ENCODE measurements at places on chromosomes 12 and 14. TPM values are rescaled to one million over a fixed set of nuclear protein-coding genes. Genes with fewer than 3 reads are reported as not detected.

Gene SERPINA4
- 1.4 TPM for total RNA-seq

Gene KCNH3
- total RNA-seq = 0.72 TPM

DNA sequence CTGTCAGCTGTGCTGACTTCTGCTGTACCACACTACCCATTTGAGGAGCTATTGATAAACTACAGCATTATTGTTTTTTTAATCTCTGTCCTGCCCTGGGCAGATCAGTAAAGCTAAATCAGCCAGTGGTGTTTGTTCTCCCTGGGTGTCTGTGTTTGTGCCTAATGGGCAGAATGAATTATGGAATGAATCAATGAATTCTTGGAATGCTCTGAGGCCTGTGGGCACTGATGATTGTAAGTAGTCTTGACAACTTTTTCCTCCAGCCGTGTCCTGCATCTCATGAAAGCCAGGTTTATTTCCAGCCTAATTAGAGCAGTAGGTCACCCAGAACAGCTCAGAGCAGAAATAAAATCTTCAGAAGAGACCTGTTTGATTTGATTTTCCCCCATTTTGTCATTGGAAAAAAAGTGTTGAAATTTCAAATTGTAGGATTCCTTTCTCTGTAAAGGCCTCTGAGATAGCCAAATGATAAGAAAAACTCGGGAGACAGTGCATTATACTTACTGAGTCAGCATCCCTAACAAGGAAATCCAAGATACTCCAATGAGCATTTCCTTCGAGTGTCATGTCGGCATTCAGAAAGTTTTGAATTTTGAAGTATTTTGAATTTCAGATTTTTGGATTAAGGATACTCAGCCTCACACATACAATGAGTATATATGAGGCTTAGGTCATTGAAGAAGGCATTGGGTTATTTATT is 19.4 kb upstream of the EVL start:
- no peak for DNase-seq

DNA sequence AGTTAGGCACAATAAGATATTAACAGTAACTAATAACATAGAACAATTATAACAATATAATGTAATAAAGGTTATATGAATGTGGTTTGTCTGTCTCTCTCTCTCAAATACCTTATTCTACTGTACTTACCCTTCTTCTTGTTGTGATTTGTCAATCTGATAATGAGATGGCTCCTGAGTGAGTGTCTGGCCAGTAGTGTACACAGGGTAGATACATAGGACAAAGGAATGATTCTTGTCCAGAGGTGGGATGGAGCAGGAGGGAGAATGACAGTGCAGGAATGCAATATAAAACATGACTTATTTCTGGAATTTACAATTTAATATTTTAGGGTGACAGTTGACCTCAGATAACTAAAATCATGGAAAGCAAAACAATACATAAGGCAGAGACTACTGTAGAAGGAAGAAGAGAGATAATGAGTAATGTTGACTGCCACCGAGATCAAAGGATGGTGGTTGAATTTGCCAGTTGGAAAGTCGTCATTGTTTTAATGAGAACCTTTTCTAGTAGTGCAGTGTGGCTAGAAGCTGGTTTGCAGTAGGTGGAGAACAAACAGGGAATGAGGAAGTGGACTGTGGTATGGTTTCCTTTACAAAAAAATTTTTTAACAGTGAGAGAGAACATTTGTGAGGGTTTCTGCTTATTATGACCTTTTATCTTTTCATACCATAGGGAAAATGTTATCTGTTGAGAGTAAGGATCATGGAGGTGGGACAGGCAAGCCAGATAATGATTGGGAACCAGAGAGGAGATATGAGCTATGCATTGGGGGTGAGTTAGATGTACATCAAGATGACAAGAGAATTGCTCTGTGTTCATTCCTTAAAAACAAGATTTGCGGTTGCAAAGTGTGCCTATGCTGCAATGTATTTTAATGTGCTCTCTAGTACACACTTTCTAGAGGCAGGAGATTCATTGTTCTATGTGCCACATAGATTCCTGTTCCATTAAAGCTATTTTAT is 458.3 kb downstream of the BTG1 start:
- no peak for DNase-seq

DNA sequence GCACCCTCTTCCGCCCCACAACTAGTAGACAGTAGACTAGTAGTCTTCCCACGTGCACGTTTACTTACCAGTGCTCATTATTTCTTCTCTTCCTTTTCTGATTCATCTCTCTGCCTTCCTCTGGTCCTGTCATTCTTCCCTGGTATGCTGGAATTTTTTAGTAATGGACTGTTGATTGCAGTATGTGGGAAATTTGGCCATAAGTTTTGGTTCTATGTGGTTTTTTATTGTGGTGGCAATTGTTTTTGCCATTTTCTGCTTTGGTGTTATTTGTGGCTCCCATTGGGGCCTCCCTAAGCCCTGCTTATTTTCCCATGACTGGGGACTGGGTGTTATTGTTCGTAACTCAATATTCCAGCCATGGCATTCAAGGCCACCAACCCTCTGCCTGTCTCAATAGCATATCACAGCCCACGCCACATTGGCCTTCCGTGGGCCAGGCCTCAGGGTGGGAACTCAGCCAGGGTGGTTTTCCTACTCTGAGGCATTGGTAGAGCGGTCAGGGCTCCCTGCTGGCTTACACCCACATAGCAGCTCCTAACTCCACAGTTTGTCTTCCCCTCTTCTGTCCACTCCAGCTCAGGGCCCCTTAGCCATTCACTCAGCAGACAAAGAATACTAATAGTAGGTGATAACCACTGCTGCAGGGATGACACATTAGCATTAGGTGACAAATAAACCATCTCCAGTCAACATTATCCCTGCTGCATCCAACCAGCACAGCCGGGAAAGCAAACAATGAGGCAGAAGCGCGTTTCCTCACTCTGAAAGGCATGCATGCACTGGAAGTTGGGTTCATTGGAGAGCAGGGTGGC is 321.5 kb downstream of the CACNA1C start:
- DNase-seq = no peak

DNA sequence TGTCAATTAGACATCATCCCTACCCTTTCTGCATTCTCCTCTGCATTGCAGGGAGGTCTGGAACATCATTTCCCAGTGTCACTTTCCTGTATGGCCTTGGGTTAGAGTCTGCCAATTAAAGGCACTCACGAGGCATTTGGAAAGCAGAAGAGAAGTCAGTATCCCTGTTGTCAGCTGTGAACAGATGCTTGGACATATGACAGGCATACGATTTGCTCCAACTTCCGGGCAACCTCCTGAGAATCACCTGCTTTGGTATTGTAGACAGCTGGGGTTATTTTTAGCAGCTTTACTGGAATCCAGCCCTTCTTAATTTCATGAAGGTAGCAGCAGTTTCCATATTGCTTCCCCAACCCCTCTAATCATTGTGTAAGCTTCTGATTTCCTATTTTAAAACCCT is 88.7 kb upstream of the DHRS4 start:
- DNase-seq = no peak

GRCh38 chr12:3313066-3313465 is 177.9 kb upstream of the PRMT8 start:
- no peak for DNase-seq

DNA sequence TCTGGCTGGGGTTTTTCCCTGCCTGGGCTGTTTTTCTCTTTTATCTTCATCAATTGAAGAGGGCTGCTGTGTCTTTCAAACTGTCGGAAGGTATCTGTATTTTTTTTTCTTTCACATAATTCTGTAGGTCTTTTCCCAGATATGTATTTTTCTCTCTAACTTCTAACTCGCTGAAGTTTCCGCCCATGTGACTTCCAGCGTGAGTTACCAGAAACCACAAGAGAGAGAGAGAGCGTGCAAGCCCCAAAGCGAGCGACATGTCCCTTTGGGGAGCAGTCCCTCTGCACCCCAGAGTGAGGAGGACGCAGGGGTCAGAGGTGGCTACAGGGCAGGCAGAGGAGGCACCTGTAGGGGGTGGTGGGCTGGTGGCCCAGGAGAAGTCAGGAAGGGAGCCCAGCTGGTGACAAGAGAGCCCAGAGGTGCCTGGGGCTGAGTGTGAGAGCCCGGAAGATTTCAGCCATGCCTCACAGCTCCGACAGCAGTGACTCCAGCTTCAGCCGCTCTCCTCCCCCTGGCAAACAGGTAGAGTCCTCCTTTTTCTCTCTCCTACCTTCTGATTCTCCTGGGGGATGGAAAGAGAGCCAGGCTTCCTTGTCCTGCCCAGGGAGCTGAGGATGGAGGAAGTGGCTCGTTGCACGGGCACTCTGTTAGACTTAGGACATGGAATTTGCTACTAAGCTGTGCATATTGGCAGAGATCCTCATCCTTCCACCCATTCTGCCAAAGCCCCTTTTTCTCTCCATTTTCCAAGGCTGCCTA is at the start of gene BATF:
Gene BATF, plus strand, starts transcription at position 246 of the 759 bp plus-strand sequence. Its CDS starts 214 bp downstream, at position 460.
- no peak for DNase-seq

- DNase-seq = no peak
These were observed 16.2 kb downstream of the PLEKHD1 start for GRCh38 chr14:69500736-69501135.

DNA sequence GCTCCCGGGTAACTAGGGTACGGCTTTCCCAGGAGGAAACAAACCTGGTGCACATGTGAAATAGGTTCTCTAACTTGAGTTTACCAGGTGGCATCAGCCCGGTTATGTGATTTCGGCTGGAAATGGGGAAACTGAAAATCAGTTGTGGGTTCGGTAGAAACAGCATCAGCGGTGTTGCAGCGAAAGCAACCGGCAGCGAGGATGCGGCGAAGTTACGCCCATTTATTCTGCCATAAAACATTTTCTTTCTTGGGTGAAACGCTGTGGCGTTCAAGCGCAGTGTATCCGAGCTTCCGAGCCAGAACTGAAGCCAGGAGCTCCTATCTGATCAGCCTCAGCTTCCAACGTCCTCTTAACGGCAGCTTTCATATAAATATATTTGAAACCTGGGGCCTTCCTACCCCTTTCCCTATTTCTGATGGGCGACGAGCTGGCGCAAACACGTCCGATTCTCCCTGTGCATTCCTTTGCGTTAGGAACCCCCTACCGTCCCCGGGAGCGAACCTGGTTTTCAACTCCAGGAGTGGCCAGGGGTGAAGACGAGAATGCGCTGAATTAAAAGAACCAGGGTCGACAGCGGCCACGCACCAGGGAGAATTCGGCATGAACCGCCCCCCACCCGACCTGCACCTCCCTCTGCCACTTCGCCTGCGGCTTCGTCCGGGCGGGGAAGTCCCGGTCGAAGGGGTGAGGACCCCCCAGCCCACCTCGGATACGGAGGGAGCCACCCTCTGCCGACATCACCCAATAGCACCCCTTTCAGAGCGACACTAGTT is 1.6 kb downstream of the DPF3 start:
- DNase-seq = no peak

- no peak for DNase-seq
These were observed 1223.2 kb upstream of the TMEM132C start for GRCh38 chr12:127043731-127044130.

DNA sequence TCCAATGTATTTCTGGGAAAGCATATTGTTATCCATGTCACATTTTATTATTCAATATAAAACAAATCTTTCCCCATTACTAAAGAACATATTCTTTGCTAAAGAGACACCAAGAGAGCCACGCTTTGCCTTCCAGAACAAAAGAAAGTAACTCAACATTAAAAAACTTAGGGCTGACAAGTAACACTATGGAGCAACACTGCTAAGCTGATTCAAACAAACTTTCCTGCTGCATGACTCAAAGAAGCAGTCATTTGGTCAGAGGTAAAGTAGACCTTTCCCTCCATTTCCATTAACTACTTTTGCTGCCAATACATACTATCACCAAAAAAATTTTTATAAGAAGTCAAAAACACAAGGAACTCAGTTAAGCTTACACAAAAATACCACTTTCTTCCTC is 83.0 kb downstream of the DENND5B start:
- DNase-seq = no peak

DNA sequence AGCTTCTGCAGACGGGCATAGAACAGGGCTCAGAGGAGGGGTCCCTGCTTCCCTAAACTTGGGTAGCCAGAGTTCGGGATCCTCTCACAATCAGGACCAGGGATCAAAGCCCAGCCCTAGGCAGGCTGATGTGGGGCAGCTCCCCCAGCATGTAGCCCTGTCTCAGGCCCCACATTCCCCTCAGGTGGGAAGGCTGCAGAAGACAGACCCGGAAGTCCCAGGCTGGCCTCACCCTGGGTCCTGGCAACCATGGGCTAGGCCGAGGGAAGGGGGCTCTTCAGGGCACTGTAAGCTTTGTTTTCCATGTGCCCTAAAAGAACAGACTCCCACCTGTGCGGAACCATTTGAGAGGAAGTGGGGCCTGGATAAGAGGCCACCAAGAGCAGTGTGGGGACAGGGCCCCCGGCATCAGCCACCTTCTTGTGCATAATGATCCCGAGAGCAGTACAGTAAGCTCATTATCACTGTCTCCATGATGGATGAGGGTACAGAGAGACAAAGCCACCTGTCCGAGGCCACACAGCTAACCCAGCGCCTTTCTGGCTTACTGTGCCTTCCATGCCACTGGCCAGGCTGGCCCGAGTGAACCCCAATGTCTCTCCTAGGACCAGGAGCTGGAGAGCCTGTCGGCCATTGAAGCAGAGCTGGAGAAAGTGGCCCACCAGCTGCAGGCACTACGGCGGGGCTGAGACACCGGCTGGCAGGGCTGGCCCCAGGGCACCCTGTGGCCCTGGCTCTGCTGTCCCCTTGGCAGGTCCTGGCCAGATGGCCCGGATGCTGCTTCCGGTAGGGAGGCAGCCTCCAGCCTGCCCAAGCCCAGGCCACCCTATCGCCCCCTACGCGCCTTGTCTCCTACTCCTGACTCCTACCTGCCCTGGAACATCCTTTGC is 11.5 kb downstream of the CHGA start:
- DNase-seq = no peak

- no peak for DNase-seq
These were observed 120.9 kb upstream of the LMO3 start for GRCh38 chr12:16726879-16727278.

- no peak for DNase-seq
These were observed 56.6 kb downstream of the MAX start for GRCh38 chr14:65045709-65046108.

DNA sequence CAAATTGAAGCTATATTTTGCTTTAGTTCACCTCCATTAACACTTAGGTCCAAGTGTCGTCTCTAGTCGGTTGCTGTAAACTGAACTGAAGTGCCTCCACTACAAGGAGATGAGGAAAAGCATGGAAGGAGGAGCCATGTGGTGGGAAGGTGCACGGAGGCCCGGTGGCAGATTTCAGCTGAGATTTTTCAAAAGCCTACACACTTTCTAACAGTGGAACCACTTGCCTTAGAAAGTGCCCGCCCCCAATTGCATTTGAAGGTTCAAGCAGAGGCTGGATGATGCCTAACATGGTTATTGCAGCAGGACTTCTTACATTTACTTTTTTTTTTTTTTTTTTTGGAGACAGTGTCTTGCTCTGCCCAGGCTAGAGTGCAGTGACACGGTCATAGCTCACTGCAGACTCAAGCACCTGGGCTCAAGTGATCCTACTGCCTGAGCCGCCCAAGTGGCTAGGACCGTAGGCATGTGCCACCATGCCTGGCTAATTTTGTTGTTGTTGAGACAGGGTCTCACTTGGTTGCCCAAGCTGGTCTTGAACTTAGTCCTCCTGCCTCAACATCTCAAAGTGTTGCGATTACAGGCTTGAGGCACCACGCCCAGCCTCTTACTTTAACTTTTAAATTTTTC is 27.6 kb downstream of the EML1 start:
- no peak for DNase-seq

DNA sequence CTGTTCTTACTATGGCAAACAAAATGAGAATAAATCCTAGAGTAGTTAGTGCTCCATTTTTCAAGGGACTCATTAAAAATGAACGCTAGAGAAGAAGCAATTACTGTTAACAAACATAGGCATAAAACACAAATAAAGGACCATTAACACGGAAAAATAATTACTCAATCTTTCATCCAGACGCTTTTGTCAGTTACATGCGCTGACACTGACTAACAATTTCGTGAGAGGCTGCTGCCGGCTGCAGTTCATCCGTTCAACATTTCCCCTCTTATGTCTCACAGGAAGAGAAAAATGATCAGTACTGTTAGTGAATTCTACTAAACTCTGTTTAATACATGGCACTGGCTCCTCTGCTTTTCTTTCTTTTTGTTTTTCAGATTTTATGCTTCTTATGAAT is 472.7 kb upstream of the FLRT2 start:
- no peak for DNase-seq

Measured in type B pancreatic cell (in vitro differentiated cells).